ENCODE measurements at places on chromosomes 3 and 15. TPM values are rescaled to one million over a fixed set of nuclear protein-coding genes. Genes with fewer than 3 reads are reported as not detected.

The EPHA6 gene
- 1.1 TPM for total RNA-seq

The PLCH1 gene
- 3.1 TPM for total RNA-seq

GRCh38 chr15:101498717-101499480 lies 9.4 kb upstream of the PCSK6 start:
- DNase-seq = no peak

DNA sequence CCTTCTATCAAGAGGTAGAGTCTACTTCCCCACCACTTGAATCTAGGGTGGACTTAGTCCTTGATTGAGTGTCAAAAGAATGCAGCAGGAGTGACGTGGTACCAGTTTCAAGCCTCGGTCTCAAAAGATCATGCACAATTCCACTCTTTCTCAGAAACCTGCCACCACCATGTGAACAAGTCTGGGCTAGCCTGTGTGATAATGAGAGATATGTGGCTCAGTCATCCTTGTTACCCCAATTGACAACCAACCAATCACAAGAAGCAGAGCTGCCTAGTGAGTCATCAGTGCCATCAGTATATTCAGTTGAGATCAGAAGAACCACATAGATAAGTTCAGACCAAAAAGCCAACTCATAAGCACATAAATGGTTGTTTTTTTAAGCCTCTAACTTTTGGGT lies 374.5 kb downstream of the IL20RB start:
- no peak for DNase-seq

DNA sequence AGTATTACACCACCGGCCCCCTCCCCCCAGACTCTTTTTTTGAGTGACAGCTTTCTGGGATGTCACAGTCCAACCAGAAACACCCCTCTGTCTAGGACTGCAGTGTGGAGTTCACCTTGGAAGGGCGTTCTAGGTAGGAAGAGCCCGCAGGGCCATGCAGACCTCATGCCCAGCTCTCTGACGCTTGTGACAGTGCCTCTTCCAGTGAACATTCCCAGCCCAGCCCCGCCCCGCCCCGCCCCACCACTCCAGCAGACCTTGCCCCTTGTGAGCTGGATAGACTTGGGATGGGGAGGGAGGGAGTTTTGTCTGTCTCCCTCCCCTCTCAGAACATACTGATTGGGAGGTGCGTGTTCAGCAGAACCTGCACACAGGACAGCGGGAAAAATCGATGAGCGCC lies 63.6 kb downstream of the AAGAB start:
- DNase-seq = no peak

The PAK2 gene
- total RNA-seq = 50.9 TPM
